ENCODE measurements at places on chromosomes 6 and 20.

GRCh38 chr20:2382833-2383232 is 2.1 kb downstream of the TGM6 start:
- DNase-seq, result no peak

GRCh38 chr6:85049282-85049681 is 284.9 kb upstream of the TBX18 start:
- no peak for DNase-seq

DNA sequence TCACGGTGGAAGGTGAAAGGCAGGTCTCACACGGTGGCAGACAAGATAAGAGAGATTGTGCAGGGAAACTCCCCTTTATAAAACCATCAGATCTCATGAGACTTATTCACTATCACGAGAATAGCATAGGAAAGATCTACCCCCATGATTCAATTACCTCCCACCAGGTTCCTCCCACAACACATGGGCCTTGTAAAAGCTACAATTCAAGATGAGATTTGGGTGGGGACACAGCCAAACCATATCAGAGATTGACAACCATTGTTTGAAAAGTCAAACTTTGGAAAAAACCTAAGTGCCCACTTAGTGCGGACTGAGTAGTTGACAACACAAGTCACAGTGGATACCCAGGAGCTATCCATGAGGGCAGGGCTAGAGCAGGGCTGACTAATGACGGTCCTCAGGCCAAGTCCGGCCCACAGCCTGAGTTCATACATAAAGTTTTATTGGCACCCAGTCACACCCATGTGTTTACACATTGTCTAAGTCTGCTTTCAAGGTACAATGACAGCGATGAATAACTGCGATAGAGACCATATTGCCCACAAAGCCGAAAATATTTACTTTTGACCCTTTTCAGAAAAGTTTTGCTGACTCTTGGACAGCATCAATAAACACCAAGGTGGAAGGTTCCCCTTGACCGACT is 33.8 kb upstream of the PMEPA1 start:
- DNase-seq, result no peak

- DNase-seq, result no peak
Measured at GRCh38 chr6:72272958-72273357, 348.9 kb upstream of the KCNQ5 start.

GRCh38 chr6:52620055-52620905 is 43.4 kb upstream of the TRAM2 start:
- DNase-seq, result no peak

DNA sequence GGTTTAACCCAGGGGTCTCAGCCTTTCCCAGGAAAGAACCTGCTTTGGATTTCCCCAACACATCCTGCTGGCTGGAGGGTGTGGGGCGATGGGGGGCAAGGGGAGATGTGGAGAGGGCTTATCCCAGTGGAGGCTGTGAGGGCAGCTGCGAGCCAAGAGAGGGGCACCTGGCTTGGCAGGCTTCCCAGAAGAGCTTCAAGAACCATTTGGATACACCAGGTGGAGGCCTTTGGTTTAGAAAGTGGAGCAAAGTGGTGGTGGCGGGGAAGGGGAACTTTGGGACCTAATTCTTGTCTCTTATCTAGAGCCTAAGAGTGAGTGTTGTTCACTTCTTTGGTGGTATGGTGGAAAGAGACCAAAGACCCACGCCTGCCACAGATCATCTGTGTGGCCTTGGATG is 12.4 kb downstream of the CD40 start:
- no peak for DNase-seq

DNA sequence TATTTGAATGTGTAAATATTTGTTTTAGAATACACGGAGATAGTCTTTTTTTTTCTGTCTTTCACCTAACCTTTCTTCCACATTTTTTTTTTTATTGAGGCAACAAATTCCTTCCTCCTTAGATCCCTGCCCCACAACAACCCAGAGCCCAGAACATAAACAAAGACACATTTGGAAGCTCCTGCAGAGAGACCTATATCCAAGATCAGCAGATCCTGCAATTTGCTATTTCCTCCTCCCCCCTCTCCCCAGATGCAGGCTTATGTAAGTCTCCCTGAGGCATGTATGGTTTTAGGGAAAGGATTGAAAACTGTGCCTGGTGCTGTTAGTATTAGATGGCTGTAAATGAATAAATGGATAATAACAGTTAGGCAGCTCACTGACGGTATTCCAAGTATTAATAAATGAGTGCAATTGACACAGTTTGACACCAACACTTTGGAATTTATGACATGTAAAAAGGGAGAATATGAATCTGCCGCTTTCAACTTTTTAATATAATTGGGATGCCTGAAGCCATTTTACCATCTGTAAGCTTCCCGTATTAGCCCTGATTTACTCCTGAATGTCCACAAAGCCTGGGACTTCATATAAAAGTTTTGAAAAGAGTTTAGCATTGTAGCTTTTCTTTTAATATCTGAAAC is 608.3 kb upstream of the CITED2 start:
- no peak for DNase-seq

DNA sequence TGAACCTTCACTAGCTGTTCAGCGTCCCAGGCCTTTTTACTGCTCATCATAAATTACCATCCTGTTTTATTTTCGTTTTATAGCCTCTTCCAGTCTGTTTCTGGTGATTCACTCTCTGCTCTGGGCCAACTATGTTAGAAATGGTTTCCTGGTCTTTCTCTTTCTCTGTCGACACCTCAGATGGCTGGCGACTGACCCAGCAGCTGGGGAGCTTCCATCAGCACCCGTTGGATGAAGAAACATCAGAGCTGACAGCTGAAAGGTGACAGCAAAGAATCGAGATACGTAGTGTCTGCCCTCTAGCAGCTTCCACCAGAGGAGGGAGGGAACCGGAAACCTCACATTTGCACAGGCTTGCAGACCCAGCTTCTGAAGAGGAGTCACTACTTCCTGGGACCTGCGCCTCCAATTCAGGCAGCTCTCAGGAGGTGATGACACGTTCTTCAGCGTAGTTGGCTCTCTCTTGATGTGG is 82.9 kb upstream of the MLN start:
- DNase-seq, result no peak

GRCh38 chr6:111943266-111943665 is 70.0 kb upstream of the FYN start:
- DNase-seq, result no peak

- DNase-seq, result no peak
Measured at GRCh38 chr6:27296106-27296783, 15.8 kb downstream of the POM121L2 start.

DNA sequence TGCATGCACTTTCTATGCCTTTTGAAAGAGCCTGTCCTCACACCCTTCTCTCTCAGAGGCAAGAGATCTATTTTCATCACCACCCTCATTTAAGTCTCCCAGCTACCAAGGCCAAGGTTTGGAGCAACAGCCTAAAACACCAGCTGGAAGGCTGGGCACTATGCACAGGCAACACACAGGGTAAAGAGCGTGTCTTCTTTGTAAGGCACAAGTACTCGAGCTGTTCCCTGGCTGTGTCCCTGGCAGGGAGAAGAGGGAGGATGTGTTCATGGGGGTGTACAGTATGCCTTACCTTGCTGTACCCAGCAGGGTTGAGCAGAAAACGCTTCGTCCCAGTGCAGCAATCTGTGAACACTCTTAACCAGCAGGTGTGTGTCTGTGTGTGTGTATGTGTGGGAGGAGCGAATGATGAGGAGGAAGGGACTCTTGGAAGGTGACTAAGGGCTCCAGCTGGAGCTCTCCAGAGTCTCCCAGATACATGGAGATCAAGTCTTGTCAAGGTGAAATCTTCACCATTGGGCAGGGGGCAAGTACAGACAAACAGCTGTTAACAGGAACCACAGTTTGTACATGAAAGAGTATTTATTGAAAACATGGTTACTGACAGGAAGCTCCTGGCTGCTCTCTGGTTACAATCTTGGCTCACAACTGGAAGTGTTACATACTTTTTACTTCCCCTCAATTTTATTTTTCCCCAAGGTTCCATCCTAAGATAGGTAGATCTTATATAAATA is 40.8 kb downstream of the ELMO2 start:
- no peak for DNase-seq

DNA sequence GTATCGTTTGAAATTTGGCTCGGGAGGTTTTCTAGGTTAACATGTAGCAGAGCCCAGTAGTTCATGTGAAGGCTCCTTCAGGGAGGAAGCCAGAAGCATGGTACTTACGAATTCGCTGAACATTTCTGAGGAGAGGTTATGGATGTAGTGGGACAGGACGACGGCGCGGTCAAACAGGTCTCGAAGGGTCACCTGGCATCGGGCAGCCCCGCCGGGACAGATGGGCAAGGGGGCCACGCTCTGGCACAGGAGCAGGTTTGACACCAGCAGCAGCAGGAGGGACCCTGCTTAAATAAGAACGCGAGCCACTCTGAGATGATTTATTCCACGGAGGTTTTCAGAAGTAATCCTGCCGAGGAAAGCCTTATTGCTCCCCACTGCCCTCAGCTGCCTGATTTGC is 2.5 kb downstream of the PRL start:
- DNase-seq, result no peak

All from stimulated activated CD8-positive, alpha-beta memory T cell treated with anti-CD3 and anti-CD28 coated beads, Interleukin-7, amount 100 ng/mL, for 48 hours (primary cell).